Kidney (tissue), 22 donors: ENCODE measurements at places on chromosomes 16 and 17. TPM values are rescaled to one million over a fixed set of nuclear protein-coding genes. Genes with fewer than 3 reads are reported as not detected.

Gene BTBD17
- not detected for total RNA-seq

DNA sequence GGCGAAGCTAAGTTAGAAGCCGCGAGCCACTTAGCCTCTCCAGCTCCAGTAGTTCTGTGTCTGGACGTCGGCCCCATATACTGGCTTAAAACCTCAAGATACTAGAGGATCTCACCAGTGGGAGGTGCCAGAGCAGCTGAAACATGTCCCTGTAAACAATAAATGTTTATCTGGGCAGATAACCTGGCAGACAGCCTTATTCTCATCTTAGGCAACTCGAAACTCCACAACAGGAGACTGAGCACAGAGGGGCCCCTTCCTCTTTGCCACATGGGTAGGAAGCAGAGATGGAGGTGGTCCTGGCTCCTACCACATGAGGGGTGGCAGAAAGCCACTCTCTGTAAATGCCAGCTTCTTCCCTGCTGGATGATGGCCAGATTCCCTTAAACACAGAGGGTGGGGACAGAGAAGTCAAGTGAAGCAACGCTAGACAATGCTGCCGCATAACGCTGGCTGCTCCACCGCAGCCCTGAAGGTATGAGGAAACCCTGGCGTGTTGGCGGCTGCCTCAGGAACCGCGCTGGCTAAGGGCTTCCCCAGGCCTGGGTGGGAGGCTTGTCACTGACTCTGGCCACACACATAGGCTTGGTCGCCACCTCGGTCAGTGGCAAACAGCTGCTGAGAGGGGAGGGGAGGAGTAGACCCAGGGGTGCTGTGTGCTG lies 67.9 kb downstream of the HIC1 start:
- DNase-seq = peak; percentile 32
- H3K4me1 ChIP-seq = peaks cover 4% of the 10 kb centered on the region
- peak overlapping the region; percentile 74 for H3K27ac ChIP-seq

GRCh38 chr16:48334325-48334724 lies 50.9 kb downstream of the SIAH1 start:
- no peak overlapping the region for H3K27ac ChIP-seq
- no peaks in the 10 kb centered on the region for H3K27me3 ChIP-seq
- H3K4me3 ChIP-seq = no peak overlapping the region
- H3K4me1 ChIP-seq = no peaks in the 10 kb centered on the region
- peaks cover 8% of the 10 kb centered on the region for H3K36me3 ChIP-seq
- DNase-seq = no peak

GRCh38 chr16:22694887-22695382 lies 119.0 kb upstream of the HS3ST2 start:
- no peak for DNase-seq
- no peaks in the 10 kb centered on the region for H3K36me3 ChIP-seq
- no peaks in the 10 kb centered on the region for H3K4me1 ChIP-seq
- no peak overlapping the region for H3K4me3 ChIP-seq
- no peaks in the 10 kb centered on the region for H3K27me3 ChIP-seq
- H3K27ac ChIP-seq = peak overlapping the region; percentile 6

GRCh38 chr17:42305543-42306384 lies 17.5 kb downstream of the STAT5A start:
- H3K36me3 ChIP-seq = peaks cover 20% of the 10 kb centered on the region
- no peak overlapping the region for H3K4me3 ChIP-seq
- H3K4me1 ChIP-seq = peaks cover 7% of the 10 kb centered on the region
- peak overlapping the region; percentile 61 for H3K27ac ChIP-seq
- no peaks in the 10 kb centered on the region for H3K27me3 ChIP-seq

GRCh38 chr17:78267253-78268073 lies 36.0 kb downstream of the TMEM235 start:
- H3K4me1 ChIP-seq = no peaks in the 10 kb centered on the region
- H3K4me3 ChIP-seq = no peak overlapping the region
- no peak for DNase-seq
- H3K27ac ChIP-seq = no peak overlapping the region
- H3K36me3 ChIP-seq = no peaks in the 10 kb centered on the region

DNA sequence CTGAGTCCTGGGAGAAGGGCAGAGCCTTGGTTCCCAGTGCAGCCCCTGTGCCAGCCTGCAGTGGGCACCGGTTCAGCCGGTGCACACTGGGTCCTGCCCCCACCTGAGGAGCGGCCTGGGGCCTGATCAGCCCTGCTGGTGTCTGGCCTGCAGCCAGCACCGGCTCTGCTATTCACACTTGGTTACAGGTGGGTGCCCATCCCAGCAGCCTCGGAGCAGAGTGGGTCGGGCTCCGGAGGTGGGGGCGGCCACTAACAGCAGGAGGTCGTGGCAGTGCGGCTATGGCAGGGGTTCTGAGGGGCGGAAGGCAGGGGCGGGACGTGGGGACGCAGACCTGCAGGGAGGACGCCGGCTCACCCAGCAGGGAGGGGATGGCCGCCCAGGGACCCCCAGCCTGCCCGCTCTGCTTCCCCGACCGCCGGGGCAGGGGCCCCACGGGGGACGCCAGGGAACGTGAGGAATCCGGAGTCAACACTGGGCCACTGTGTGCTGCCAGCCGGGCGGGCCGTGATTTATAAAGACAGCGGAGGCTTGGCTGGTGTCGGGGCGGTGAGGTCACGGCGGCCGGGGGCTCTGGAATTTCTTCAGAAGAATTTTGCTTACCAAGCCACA lies 20.3 kb downstream of the METRNL start:
- H3K27me3 ChIP-seq = no peaks in the 10 kb centered on the region
- peak overlapping the region; percentile 63 for H3K27ac ChIP-seq
- no peaks in the 10 kb centered on the region for H3K36me3 ChIP-seq
- H3K4me1 ChIP-seq = peaks cover 40% of the 10 kb centered on the region
- DNase-seq = peak; percentile 92

DNA sequence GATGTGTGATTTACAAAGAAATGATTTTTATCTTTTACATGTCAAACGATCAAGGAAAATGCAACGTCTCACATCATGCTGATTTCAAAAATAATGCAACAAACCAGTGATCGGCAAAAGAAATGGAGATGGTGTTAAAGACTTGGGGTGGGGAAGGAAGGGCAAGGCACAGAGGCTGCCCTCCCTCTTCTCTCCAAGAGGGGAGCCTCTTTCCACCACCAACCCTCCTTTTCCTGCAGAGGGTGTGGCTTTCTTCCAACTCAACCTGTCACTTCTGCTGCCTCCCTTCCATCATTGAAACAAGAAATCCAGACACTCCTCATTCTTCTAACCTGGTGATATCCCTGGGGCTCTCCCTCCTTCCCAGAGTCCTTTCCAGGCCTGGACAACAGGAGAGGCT lies 320.8 kb downstream of the SLC39A11 start:
- no peak for DNase-seq
- no peaks in the 10 kb centered on the region for H3K36me3 ChIP-seq
- no peak overlapping the region for H3K4me3 ChIP-seq
